ENCODE measurements at places on chromosomes 3 and 15.

GRCh38 chr3:108381529-108382140 lies 85.3 kb downstream of the HHLA2 start:
- no peak for DNase-seq

DNA sequence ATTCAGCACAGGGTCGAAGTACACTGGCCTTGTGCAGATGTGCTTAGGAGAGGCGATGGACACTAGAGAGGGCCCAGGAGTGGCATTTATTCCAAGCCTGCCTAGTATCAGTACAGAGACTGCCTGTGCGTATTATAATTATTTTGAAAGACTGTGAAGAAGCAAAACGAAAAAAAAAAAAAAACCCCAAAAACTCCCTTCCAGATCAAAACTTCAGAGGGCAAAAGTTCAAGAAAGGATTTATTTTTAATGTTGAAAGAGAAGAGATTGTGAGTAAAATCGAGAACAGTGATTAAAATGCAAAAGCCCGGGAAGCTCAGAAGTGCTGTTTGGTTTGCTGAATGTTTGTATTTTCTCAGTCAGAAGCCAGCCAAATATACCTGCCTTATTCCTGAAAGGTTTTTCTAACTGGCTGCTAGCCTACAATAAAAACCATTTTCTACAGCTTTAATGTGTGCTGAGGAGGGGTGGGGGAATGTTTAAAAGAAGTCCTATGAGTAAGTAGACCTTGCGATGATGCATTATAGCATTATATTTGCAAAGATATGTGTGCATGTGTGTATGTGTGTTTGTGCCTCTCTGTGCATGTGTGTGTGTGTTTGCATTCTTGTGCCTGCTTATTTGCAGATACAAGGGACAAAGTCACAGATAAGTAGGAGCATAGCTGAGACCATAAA lies 19.3 kb upstream of the LZTFL1 start:
- no peak for DNase-seq

GRCh38 chr3:178849199-178849910 lies 222.3 kb downstream of the ZMAT3 start:
- no peak for DNase-seq

DNA sequence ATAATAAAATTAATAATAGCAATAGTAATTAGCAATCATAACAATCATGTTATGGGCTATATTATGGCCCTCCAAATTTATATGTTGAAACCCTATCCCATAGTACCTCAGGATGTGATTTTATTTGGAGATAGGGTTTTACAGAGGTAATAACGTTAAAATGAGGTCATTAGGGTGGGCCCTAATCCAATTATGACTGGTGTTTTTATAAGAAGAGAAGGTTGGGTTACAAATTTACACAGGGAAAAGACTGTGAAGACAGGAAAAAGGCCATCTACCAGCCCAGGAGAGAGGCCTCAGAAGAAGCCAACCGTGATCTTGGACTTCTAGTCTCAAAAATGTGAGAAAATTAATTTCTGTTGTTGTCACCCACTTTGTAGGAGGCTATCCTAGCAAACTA lies 353.1 kb downstream of the CHL1 start:
- DNase-seq, result no peak

- no peak for DNase-seq
Observed at GRCh38 chr15:101435761-101436160, 53.7 kb downstream of the PCSK6 start.

- no peak for DNase-seq
Observed at GRCh38 chr3:195591220-195591619, 7.5 kb upstream of the APOD start.

DNA sequence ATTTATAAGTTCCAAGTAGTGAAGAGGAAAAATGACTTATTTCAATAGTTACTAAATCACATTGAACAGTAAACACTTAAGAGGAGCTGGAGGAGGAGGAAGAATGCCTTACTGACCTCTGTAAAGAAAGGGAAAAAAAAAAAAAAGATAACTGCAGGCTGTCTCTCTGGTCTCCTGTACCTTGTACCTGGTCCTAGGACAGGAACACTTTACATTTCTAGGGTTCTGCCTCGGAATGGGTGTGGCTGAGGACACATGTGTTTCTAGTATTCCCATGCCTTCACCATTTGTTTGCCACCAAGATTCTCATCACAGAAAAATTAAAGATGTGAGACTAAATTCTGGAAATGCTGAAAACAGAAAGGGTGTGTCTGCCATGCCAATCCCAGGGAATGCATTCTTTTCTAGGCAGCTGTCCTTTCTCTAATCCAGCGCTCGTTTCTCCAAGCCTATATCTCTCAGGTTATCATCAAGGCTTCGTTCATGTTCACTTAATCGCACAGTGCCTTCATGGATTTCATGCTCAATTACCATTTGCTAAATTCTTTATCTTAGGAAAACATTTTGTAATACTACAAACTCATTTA lies 1208.3 kb downstream of the OTOL1 start:
- DNase-seq, result no peak

GRCh38 chr15:67992411-67992810 lies 61.7 kb upstream of the PIAS1 start:
- DNase-seq, result no peak

- DNase-seq, result no peak
Observed at GRCh38 chr15:69780374-69780773, 317.3 kb downstream of the TLE3 start.

GRCh38 chr15:49918121-49918520 lies 200.9 kb downstream of the ATP8B4 start:
- DNase-seq, result no peak

- DNase-seq, result no peak
Observed at GRCh38 chr3:113754494-113755159, 7.8 kb downstream of the ATP6V1A start.

GRCh38 chr15:31077181-31077580 lies 24.3 kb downstream of the TRPM1 start:
- DNase-seq, result no peak

GRCh38 chr3:39812537-39812936 lies 3.1 kb downstream of the MYRIP start:
- DNase-seq, result no peak

Measured in kidney capillary endothelial cell (primary cell).